ENCODE measurements at places on chromosomes 6 and 20.
A peak's percentile ranks its signal among the peaks of the same experiment; 100 is the strongest.

GRCh38 chr20:17771206-17772004, 71.6 kb downstream of the BANF2 start:
- no peak for DNase-seq

- no peak for DNase-seq
Observed at GRCh38 chr20:62884556-62884955, 22.9 kb upstream of the TCFL5 start.

DNA sequence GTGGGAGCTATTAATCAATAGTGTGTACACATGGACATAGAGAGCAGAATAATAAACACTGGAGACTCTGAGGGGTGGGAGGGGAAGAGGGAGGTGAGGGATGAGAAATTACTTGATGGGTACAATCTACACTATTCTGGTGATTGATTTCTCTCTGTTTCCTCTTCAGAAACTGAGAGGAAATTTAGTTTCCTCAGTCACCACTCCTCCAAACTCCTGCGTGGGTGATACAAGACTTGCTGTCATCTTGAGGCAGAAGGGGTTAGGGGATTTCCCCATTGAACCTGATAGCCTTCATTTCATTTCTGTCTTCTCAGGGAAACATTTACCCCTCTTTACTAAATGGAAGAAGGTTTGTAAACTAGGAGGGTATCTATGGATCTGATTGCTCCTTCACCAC, 84.3 kb upstream of the ESR1 start:
- no peak for DNase-seq

DNA sequence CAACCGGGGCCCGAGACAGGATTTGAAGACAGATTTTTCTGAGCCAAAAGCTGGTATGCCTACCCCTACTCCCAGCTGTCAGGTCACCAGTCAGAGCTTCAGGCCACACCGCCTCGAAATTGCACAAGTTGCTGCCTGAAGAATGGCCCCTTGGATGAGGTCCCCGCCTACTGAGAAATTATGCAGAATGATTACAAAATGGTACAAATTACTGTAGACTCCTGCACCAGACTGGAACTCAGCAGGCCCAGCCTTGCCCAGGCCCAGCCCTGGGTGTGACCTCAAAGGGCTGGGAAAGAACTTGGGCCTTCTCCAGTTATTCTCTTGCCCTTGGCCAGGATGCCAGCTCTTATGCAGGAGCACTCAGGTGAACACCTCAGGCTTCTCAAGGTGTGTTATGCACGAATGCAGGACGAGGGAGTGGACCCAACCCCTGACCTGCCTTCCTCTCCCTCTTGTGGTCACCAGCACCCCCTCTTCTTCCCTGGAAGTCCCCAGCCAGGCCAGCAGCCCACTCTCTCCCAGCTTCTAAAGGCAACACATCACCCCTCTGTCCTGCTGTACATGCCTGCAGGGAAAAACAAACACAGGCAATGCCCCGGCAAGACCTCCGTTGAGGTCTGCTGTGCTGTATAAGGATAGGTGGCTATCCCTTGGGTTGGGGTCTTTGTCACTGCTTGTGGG, 88.7 kb upstream of the NAA20 start:
- peak; percentile 86 for DNase-seq

- DNase-seq, result no peak
Observed at GRCh38 chr6:87630746-87631145, 40.8 kb downstream of the ORC3 start.

DNA sequence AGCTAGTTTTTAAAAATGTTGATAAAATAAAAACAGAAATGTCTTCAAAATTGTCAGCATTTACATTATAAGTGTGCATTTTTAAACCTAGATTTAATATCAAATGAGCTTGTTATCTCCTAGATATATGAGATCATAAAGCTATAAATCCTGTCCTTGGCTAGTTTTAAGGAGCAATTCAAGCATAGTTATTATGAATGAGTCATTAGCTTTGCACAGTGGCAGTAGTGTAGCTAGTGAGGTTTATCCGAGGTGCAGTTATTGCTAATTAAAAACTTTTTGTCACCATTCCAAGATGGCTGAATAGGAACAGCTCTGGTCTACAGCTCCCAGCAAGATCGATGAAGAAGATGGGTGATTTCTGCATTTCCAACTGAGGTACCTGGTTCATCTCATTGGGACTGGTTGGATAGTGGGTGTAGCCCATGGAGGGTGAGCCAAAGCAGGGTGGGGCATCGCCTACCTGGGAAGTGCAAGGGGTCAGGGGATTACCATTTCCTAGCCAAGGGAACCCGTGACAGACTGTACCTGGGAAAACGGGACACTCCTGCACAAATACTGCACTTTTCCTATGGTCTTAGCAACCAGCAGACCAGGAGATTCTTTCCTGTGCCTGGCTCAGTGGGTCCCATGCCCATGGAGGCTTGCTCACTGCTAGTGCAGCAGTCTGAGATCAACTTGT, 108.8 kb upstream of the SYNCRIP start:
- no peak for DNase-seq

GRCh38 chr20:38202982-38203293, 37.9 kb upstream of the TGM2 start:
- DNase-seq, result no peak

- DNase-seq, result peak; percentile 48
Observed at GRCh38 chr20:59004493-59004762, 2.6 kb downstream of the CTSZ start.

- DNase-seq, result no peak
Observed at GRCh38 chr6:21478883-21479539, 114.5 kb upstream of the SOX4 start.

- DNase-seq, result no peak
Observed at GRCh38 chr20:44071526-44072111, 115.4 kb downstream of the JPH2 start.

DNA sequence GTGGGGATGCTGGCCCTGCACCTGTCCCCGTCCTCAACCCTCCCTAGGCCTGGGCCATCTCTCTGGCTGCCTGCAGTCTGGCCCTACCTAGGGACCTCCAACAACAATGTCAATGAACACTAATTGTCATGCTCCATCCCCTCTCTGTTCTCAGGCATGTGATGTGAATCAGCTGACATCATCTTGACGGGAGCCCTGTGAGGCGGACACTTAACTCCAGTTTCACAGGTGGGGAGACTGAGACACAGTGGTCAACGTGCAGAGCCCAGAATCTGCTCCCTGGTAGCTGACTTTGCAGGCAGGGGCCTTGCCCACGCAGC, 762 bp upstream of the TCEA2 start:
- no peak for DNase-seq

Measured in breast epithelium (tissue), 4 donors.